ENCODE measurements at places on chromosomes 2 and 18. TPM values are rescaled to one million over a fixed set of nuclear protein-coding genes. Genes with fewer than 3 reads are reported as not detected.

Gene FASTKD1
- total RNA-seq: 42.1 TPM

Gene HJURP
- 107 TPM for total RNA-seq

GRCh38 chr2:40348665-40349064, 103.2 kb downstream of the SLC8A1 start:
- H3K4me1 ChIP-seq: peaks cover 9% of the 10 kb centered on the region
- no peak overlapping the region for H3K27ac ChIP-seq
- no peak for DNase-seq
- H3K36me3 ChIP-seq: no peaks in the 10 kb centered on the region
- peaks cover 31% of the 10 kb centered on the region for H3K27me3 ChIP-seq

DNA sequence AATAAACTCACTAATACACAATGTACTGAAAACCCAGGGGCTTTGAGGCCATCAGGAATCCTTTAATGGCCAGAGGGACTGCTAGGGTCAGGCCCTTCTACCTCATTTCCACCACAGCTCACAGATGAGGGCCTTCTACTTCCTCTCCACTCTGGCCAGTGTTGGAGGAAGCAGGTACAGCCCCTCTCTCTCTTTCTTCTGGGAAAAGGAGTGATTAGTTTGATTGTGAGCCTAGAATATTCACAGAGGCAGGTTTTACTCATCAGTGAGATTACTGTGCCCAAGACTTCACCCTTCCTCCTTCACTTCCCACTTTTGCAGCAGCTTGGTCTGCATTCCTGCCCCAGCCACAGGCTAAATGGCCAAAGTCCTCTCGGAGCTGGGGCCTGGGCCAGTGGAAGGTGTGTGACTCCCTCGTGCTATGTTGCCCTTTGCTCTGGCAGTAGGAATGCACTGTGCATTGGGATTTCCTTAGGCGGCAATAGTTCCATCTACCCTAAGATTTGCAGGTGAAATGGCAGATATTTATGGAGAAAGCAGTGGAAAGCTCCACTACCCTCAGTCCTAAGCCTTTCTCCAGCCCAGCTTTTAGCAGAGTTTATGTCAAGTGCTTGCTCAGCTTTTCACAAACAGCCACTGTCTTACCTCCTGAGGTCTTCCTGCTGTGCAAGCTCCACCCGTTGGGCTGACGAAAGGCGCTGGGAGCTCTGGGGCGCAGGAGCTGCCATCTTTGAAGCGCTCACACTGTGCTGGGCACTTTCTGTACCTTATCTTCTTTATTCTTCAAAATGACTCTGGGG, 36.2 kb upstream of the YES1 start:
- H3K27me3 ChIP-seq: no peaks in the 10 kb centered on the region
- H3K36me3 ChIP-seq: no peaks in the 10 kb centered on the region
- no peak overlapping the region for H3K4me3 ChIP-seq
- DNase-seq: no peak
- no peaks in the 10 kb centered on the region for H3K4me1 ChIP-seq

DNA sequence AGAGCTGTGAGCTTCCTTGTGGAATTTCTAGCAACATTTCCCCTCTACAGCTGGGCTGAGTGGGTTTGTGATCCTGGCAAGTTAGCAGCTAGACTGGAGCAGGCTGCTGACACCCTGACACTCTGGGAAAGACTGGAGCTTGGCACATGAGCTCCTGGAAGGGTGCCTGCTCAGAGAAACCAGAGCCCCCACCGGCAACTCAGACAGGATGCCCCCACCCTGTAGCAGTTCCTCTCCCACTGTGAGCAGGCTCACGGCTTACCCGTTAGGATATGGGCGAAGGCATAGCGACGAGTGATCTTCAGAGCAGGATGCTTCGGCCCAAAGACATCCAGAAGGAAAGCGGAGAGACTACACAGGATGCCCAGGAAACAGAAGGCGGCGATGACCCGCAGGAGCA, 11.2 kb downstream of the TMEM127 start:
- no peak overlapping the region for H3K27ac ChIP-seq
- H3K4me3 ChIP-seq: no peak overlapping the region
- H3K27me3 ChIP-seq: no peaks in the 10 kb centered on the region
- H3K36me3 ChIP-seq: peaks cover 11% of the 10 kb centered on the region
- no peak for DNase-seq

Measured in A673 (cell line).